ENCODE measurements at places on chromosomes 13 and 19.

DNA sequence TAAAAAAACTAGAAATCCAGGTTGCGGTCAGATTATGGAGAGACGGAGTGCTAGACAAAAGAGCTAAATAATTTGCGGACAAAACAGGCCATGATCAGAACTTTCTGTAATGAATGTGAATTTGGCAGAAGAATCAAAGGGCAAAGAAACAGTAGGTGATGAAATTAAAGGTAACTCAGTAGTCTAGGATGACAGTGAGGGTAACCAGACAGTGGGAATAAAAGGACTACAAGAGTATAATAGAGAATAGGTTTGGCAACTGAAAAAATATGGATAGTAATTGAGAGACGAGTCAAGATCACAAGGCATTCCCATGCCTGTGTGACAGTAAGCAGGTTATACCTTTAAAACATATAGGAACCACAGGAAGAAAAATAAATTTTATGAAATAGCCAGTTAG lies 35.9 kb downstream of the CAB39L start:
- DNase-seq: no peak

GRCh38 chr19:49453757-49454240 lies 774 bp downstream of the ALDH16A1 start:
- DNase-seq: no peak

- no peak for DNase-seq
Observed at GRCh38 chr13:50225193-50226155, 210.2 kb downstream of the KCNRG start.

DNA sequence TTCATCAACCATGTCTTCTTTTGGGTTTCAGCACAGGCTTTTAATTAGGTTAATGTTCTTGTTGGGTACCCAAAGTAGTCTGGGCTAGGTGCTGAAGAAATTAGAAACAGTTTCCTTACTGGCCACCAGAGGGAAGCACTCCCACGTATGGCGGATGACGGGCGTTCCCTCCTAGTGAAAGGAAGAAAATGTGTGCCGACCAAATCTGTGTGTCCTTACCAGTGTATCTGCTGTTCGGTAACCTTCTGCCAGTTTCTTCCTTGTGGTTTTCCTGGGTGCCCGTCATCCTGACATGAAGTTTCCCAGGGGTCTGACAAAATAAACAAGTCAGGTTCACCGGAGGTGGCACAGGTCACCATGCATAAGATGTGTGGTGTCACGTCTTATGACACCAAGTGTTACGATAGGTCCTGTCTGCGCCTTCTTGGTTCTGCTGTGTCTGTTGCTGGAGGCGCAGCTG lies 6.0 kb upstream of the WDR88 start:
- DNase-seq: peak; percentile 53

- no peak for DNase-seq
Observed at GRCh38 chr13:100898431-100898830, 223.8 kb upstream of the TMTC4 start.

GRCh38 chr13:27172495-27172842 lies 858 bp upstream of the USP12 start:
- no peak for DNase-seq

DNA sequence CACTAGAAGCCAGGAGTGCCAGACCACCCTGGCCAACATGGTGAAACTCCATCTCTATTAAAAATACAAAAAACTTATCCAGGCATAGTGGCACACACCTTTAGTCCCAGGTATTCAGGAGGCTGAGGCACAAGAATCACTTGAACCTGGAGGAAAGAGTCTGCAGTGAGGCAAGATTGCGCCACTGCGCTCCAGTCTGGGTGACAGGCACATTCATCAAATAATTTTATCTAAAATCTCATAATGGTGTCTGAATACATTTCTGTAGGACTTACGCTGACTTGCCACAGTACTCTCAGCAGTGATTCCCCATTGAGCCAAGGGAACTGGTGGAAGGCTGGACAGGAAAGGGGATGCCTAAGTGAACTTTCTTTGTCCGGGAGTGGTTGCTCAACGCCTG lies 4.3 kb upstream of the ZNF28 start:
- no peak for DNase-seq

GRCh38 chr13:112443995-112444311 lies 67.8 kb downstream of the SPACA7 start:
- no peak for DNase-seq

GRCh38 chr19:38557205-38557799 lies 60.5 kb downstream of the MAP4K1 start:
- peak; percentile 51 for DNase-seq

- DNase-seq: no peak
Observed at GRCh38 chr19:10809651-10810285, 26.2 kb downstream of the TMED1 start.

DNA sequence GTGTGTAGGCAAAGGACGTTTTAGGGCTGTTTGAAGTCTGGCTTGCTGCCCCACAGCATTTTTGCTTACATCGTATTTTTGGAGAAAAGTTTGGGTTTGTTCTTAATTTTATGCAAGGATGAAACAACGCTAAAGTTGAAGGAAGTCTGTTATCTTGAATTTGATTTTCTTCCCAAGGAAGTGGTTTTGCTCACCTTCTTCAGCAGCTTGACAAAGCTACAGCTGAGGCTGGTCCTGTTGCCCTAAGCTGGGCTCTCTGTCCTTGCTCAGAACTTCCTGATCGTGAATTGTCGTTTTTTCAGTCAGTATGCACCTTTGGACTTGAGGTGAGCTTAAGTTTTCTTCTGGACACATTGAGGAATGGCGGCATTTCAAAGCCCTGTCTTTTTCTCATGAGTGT lies 62.1 kb upstream of the GSX1 start:
- no peak for DNase-seq

- DNase-seq: no peak
Observed at GRCh38 chr13:51605698-51606097, 21.4 kb downstream of the WDFY2 start.

- DNase-seq: no peak
Observed at GRCh38 chr13:87005511-87005910, 665.7 kb upstream of the SLITRK5 start.

DNA sequence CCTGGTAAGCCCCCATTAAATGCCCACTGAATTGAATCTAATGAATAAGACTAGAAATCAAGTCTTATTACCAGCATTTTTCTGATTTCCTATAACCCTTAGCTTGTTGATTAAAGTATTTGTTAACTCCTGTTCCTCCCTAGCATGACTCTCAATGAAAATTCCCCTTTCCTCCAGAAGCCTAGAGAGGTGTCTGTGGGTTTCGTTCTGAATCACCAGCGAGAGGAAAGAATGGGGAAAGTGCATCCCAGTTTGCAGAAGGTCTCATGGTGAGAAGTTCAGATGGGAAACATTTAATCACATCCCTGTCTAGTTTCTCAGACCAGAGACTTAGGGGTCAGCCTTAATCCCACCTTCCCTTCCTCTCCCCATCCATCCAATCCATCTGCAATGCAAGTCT lies 26.9 kb downstream of the POU2F2 start:
- no peak for DNase-seq

DNA sequence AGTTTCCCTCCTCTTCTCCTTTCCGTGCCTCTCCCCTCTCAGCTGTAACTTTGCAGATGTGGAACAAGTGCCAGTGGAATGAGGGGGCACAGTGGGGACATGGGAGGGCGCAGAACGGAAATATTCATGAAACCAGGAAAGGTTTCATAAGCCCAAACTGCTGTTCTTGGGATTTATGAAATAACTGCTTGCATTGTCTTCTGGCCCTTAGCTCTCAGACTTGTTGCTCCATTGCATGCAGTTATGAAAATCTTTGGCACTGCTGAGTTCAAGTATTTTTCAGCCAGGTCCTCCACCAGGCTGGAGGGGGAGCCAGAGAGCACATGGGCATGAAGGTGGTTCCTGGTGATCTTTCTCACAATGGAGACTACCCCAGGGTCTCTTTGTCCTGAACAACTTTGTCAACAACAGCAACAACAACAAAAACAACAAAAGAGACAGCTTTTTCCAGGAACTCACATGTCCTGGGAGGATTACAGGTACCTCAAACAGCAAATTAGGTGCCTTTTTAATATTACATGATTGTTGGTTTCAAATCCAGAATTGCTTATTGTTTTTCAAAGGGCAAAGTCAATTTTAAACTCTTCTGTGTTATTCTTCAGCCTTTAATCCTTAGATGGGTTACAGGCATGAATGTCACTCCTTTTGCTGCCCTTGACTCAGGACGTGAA lies 1.5 kb downstream of the RGCC start:
- peak; percentile 50 for DNase-seq

- DNase-seq: no peak
Observed at GRCh38 chr19:3604987-3605343, 1.7 kb downstream of the TBXA2R start.

DNA sequence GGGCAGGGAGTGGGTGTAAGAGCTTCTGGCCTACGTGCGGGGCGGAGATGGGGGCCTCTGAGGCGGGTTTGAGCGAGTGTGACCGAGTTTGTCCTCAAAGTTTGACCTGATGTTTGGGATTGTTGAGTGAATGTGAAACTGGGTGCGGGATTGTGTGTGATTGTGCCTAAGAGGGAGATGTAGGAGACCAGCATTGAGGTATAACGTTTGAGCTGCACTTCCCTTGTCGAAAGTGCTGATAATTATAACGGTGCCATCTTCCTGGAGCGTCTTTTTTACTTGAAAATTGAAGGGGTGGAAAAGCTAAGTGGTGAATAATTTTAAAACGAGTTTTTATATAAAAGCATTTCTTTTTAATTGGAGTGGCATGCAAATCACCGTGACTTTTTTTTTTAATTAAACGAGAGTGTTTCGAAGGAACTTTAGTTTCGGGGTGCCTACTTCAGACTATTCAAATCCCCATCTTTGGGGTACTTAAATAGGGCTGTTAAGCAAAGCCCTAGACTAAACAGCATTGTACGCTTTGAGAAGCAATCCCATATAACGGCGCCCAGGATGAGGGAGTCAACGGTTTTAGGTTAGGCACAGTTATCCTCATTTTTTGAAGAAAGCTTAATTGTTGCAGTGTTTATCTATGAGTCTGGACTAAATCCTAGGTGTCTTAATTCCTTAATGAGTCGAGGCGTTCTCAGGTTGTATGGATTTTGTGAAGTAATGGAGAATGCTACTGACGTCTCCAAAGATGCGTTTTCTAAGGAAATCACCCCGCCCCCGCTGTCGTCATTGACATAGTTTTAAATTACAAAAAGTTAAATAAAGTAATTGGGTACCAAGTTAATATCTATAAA lies 594 bp downstream of the ZNF146 start:
- no peak for DNase-seq

DNA sequence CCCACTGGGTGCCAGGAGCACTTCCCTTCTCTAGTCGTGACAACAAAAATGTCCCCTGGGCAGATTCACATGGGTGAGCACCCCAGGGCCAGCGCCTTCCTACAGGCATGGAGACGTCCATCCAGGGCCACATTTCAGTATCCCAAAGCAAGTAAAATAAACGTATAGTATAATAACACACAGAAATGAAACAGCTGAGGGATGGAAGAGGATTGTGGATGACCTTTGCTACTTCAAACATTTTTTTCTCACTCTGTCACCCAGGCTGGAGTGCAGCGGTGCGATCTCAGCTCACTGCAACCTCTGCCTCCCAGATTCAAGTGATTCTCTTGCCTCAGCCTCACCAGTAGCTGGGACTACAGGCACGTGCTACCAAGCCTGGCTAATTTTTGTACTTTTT lies 28.2 kb downstream of the CILP2 start:
- DNase-seq: no peak

GRCh38 chr13:32845952-32846950 lies 170.0 kb upstream of the KL start:
- DNase-seq: no peak

- no peak for DNase-seq
Observed at GRCh38 chr13:113124211-113124970, 1.8 kb downstream of the F10 start.

DNA sequence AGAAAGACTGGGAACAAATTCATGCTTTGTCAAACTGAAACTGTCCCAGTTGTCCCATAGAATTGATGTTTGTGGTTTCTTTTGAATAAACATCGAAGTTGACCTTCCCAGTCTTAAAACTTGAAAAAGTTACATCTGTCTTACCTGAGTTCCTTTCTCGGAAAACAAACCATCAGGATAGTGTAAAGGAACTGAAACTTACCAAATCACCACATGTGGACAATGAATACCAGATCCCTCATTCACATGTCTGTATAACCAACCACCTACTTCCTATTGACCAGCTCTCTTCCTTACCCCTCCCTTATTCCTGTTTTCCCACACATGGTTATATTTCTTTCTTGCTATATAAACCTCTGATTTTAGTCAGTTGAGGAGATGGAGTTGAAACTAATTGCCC lies 791.7 kb upstream of the PCDH20 start:
- DNase-seq: no peak

- DNase-seq: no peak
Observed at GRCh38 chr13:75963302-75963701, 327.2 kb downstream of the LMO7 start.

GRCh38 chr13:94692030-94692429 lies 20.3 kb downstream of the SOX21 start:
- DNase-seq: no peak

DNA sequence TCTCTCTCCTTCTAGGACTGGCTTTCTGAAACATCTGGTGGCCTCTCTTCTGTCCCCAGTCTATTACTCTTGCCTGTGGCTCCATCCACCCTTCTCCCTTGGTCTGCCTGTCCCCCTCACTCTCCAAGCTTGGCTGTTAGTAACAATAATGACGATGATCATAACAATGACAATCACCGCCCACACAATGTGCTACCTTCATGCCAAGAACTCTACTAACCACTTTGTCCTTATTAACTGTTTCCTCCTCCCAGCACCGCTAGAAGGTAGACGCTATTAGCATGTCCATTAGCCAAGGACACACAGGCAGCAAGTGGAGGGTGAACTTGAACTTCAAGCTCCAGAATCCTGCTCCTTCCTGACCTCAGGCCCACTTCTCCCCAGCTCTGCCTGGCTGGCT lies 2.7 kb downstream of the GYS1 start:
- no peak for DNase-seq

DNA sequence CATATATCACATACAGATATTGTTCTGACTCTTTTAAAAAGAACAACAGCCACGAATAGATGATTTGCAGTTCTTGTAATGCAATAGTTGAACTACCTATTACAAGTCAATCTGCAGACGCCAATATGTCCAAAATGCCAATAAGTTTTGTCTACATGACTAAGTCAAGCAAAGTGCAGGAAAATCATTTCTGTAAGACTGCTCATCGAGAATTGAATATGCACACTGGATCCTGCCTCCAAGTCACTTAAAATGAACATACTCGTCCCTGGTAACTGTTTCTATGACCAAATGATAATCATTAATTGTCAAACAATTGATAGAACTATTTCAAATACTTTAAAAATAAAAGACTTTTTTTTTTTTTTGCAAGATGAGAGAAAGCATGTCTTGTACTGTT lies 375.6 kb downstream of the ITGBL1 start:
- DNase-seq: no peak

DNA sequence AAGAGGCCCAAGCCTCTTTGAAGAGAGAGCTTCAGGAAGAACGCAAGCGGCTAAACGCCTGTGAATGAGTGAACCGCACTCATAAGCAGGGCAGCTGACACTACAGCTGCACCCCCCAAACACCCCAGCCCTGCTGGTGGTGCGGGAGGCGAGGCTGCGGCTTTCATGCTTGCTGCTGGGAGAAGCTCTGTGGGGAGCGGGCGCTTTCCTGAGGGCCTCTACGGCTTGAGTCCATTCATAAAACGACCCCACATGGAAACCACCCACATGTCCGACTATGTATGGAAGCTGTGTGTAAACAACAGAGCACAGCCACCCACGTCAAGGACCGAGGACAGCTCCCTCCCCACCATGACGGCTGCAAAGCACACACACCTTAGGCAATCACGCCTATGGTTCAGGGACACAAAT lies 5.5 kb downstream of the AP3D1 start:
- DNase-seq: no peak
